ENCODE measurements at places on chromosomes 1 and 21.
A peak's percentile ranks its signal among the peaks of the same experiment; 100 is the strongest.

GRCh38 chr1:43194509-43194908 lies 22.4 kb downstream of the CFAP57 start:
- DNase-seq = no peak

GRCh38 chr1:47214549-47214948 lies 17.5 kb downstream of the TAL1 start:
- no peak for DNase-seq

DNA sequence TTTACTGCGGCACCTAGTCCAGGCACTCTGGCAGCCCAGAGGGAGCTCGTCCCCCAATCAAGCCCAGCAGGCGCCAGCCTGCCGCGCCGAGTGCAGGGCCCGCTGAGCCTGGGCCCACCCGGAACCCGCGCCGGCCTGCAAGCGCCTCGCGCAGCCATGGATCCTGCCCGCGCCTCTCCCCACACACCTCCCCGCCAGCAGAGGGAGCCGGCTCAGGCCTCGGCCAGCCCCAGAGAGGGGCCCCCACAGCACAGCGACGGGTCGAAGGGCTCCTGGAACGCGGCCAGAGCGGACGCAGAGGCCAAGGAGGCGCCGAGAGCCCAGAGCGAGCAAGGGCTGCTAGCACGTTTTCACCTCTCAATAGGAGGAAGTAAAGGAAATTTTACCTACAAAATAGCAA lies 767.0 kb downstream of the MRPL39 start:
- no peak for DNase-seq

DNA sequence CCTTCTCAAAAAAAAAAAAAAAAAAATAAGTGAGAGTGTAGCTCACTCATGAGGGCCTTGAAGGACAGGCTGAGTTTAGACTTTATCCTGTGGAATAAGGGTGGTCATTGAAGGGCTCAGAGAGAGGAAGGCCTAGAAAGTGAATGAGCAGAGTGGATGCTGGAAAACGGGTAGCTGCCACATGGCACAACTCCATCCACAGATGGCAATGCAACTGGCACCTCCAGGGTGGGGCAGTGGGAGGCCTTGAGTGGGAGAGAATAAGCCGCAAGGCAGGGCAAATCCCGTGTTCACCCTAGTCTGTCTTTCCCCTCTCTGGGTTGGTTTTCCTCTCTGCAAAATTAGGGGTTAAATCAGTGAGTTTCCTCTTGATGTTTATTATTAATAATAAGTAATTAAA lies 3.1 kb downstream of the TNNI1 start:
- no peak for DNase-seq

- DNase-seq = peak; percentile 4
These were observed 2.4 kb downstream of the NPHP4 start for GRCh38 chr1:5989731-5990271.

DNA sequence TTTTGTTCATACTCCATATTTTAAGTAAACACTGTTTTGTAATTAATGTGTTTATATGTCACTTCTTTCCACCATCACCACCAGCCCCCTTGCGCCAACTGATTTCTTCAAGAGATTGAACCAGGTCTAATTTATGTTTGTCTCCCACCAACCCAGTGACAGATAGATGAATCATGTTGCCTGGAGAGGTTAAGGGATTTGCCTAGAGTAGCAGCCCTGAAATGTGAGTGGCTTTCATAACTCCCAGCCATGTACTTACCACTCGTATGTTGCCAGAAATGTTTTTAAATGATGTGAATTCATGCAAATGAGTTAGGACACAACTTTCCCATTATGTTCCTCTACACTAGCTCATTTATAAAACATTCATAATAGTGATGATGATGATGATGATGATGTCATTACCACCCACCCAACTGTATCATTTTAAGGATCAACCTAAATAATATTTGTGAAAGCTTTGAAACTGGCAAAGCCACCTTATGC lies 86.9 kb downstream of the LRRC8D start:
- DNase-seq = no peak

- DNase-seq = no peak
These were observed 1158.6 kb downstream of the PLA2G4A start for GRCh38 chr1:187987236-187987776.

GRCh38 chr1:240111558-240111957 lies 19.9 kb downstream of the FMN2 start:
- no peak for DNase-seq

GRCh38 chr1:78142736-78143135 lies 97.0 kb downstream of the GIPC2 start:
- no peak for DNase-seq

DNA sequence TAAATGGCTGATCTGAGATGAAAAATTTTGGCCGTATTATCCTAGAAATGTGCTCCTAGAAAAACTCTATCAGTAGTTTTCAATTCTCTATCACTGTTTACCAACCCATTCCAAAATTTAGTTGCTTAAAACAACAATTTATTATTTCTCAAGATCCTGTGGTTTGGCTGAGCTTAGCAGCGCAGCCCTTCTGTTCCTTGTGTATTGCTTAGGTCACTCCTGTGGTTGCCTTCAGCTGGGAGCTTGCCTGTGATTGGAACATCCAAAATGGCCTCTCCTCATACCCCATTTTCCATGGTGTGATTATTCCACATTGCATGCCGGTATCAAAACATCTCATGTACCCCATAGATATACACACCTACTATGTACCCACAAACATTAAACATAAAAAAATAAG lies 22.8 kb upstream of the STUM start:
- no peak for DNase-seq

GRCh38 chr1:27562534-27563340 lies 41.2 kb downstream of the AHDC1 start:
- DNase-seq = no peak

DNA sequence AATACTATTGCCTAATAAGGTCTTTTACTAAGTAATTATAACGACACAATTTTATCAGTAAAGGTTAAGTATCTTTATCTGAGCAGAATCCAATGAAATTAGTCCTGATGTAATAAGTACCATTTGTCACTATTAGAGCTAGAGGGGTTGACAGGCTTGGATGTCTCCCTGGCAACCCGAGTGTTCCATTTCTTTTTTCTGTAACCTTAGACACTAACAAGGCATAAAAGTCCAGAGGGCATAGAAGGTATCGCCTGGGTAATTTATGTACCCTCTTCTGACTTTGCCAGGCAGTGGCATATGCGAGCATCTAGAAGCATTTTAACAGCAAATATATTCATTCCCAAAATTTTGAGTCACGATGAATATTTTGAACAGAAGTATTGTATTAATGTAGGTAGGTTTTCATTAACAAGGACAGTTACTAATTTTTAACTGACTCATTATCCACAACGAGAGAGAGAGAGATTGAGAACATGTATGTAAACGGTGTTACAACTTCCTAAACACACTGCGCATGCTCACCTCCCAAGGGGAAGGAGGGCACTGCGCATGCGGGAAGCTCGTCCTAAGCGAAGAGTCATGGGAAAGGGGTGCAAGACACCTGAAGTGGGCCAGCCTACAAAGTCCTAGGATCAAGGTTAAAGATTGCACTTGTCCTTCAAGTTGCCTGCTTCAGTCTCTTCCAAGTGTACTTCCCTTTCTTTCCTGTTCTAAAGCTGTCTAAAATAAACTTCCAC lies 423.9 kb downstream of the DSCAM start:
- no peak for DNase-seq

DNA sequence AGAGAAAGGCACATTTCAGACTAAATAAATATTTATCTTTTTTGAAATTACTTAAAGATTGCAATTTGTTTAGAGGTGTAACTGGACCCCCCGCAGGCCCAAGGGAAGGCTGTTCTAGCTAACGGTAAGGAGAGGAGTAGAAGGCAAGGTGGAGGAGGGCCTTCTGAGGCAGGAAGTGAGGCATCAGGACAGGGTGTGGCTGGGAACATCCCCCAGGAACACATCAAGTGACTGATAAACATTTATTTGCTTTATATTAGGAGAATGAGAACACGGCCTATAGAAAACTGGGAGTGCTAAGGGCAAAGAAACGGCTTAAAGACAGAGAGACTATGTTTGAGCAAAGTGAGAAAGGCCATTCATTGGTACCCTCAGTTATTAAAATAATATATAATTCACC lies 23.2 kb downstream of the HIVEP3 start:
- no peak for DNase-seq

DNA sequence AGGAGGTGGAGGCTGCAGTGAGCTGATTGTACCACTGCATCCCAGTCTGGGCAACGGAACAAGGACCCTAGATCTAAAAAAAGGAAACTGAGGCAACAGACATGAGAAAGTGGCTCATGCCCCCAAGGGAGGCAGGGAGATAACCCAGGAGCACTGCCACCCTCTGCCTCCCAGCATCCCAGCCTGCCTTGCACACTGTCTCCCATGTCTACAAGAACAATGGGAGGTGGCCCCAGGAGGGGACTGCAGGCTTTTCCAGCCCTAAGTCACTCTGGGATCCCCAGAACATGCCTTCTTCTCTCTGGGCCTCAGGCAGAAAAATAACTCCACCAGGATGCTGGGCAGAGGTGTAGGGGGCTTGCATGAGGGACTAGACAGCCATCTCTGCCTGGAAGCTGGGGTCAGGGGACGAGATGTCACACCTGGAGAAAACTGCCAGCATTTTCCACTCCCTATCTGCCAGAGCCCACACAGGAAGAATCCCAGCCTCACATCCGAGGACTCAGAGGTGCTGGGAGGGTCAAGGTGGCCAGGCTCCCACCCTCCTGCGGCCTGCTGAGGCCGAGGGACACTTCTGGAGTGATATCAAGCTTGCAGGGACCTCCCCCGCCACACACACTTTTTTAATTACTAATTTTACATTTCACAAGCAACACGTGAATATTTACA lies 21.4 kb downstream of the RUNX3 start:
- no peak for DNase-seq

GRCh38 chr1:22814176-22815042 lies 103.8 kb downstream of the EPHB2 start:
- no peak for DNase-seq

GRCh38 chr1:161214369-161214768 lies 726 bp upstream of the FCER1G start:
- DNase-seq = no peak

- DNase-seq = no peak
These were observed 30.9 kb downstream of the TP73 start for GRCh38 chr1:3683197-3683596.

GRCh38 chr1:14549897-14550620 lies 48.4 kb upstream of the KAZN start:
- no peak for DNase-seq
